ENCODE measurements at places on chromosomes 5 and 9.
A peak's percentile ranks its signal among the peaks of the same experiment; 100 is the strongest.

- no peaks in the 10 kb centered on the region for H3K36me3 ChIP-seq
- DNase-seq: no peak
- H3K27me3 ChIP-seq: no peaks in the 10 kb centered on the region
- no peaks in the 10 kb centered on the region for H3K4me1 ChIP-seq
- H3K4me3 ChIP-seq: no peak overlapping the region
- H3K27ac ChIP-seq: no peak overlapping the region
These were observed 131.0 kb upstream of the BRINP1 start for GRCh38 chr9:119500072-119500771.

GRCh38 chr5:108720391-108720790 lies 27.3 kb upstream of the FER start:
- no peak overlapping the region for H3K27ac ChIP-seq
- H3K36me3 ChIP-seq: no peaks in the 10 kb centered on the region
- no peak for DNase-seq
- no peak overlapping the region for H3K4me3 ChIP-seq
- H3K27me3 ChIP-seq: no peaks in the 10 kb centered on the region
- no peaks in the 10 kb centered on the region for H3K4me1 ChIP-seq

DNA sequence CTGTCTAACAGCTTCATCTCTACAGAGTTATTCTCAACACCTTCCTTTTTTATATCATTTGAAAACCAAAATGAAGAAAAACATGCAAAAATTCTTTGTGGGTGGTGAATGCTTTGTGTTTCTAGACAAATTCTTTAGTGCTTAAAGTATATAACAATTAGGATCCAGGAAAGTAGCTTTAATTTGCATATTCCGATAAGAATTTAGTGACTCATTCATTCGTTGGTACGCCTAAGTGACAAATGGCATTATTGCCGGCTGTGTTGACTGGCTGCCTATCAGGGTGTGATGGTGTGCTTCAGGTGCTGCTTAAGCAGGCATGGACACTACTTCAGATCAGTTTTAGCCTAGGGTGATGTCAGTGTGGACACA lies 35.2 kb downstream of the LMNB1 start:
- H3K36me3 ChIP-seq: peaks cover 6% of the 10 kb centered on the region
- peaks cover 15% of the 10 kb centered on the region for H3K4me1 ChIP-seq
- no peak for DNase-seq

GRCh38 chr9:132288966-132289365 lies 65.8 kb downstream of the SETX start:
- peaks cover 91% of the 10 kb centered on the region for H3K36me3 ChIP-seq
- no peak overlapping the region for H3K27ac ChIP-seq
- no peak for DNase-seq
- no peak overlapping the region for H3K4me3 ChIP-seq
- peaks cover 11% of the 10 kb centered on the region for H3K4me1 ChIP-seq
- H3K27me3 ChIP-seq: no peaks in the 10 kb centered on the region

DNA sequence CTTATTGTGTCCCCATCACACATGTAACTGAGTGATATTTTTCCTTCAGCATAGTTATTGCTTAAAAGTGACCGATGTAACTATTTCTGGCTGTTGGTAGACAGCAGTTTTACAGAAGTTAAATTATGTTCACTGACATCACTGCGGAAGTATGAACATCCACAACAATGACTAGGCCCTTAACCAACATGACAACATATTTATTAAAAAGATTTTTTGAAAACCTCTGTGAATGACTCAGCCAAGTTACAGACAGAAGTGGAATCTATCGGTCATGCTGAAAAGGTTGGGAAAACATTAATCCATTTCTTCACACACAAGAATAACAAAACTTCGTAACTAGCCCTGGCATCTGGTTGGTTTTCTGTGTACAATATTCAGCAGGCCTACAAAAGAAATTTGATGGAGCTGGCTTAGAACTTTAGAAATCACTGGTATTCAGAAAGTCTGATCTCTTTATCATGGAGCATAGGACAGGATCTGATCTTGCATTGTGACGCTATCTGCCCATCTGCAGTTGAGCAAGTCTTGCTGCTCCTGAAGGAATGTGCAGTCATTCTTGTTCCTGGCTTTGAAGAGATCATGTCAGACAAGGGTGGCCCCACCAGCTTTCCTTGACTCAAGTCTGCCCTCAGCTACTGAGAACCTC lies 6.5 kb downstream of the GLIS3 start:
- peak overlapping the region; percentile 32 for H3K27ac ChIP-seq
- no peaks in the 10 kb centered on the region for H3K36me3 ChIP-seq
- H3K4me3 ChIP-seq: no peak overlapping the region
- H3K4me1 ChIP-seq: peaks cover 5% of the 10 kb centered on the region

GRCh38 chr9:130421802-130422276 lies 22.9 kb upstream of the ASS1 start:
- peaks cover 4% of the 10 kb centered on the region for H3K4me1 ChIP-seq
- DNase-seq: no peak
- no peak overlapping the region for H3K4me3 ChIP-seq
- no peaks in the 10 kb centered on the region for H3K36me3 ChIP-seq
- H3K27me3 ChIP-seq: no peaks in the 10 kb centered on the region
- H3K27ac ChIP-seq: no peak overlapping the region

GRCh38 chr5:79023348-79023747 lies 38.2 kb upstream of the ARSB start:
- no peak overlapping the region for H3K27ac ChIP-seq
- DNase-seq: no peak
- H3K27me3 ChIP-seq: peaks cover 5% of the 10 kb centered on the region

- no peaks in the 10 kb centered on the region for H3K36me3 ChIP-seq
- H3K27me3 ChIP-seq: no peaks in the 10 kb centered on the region
- DNase-seq: no peak
- no peak overlapping the region for H3K27ac ChIP-seq
These were observed 6.9 kb upstream of the GLIS3 start for GRCh38 chr9:4306777-4307121.

DNA sequence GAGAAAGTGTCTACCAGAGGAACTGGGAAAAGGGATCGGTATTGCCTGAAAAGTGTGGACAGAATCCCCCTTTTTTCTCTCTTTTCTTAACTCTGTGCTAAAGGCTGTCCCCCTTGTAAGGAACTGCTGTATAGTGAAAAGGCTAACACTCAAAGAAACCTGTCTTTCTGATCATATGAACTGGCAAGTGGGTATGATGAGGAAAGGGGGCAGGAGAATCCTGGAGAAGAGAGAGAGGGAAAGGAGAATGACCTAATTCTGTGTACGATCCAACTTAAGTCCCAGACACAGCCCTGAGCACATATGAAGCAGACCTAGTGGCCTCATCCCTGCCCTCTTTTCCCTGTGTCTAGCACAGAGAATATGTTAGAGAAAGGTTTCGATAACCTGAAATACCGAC lies 967 bp downstream of the ANKRD31 start:
- H3K4me3 ChIP-seq: no peak overlapping the region
- H3K27ac ChIP-seq: no peak overlapping the region
- no peaks in the 10 kb centered on the region for H3K27me3 ChIP-seq
- H3K36me3 ChIP-seq: no peaks in the 10 kb centered on the region

DNA sequence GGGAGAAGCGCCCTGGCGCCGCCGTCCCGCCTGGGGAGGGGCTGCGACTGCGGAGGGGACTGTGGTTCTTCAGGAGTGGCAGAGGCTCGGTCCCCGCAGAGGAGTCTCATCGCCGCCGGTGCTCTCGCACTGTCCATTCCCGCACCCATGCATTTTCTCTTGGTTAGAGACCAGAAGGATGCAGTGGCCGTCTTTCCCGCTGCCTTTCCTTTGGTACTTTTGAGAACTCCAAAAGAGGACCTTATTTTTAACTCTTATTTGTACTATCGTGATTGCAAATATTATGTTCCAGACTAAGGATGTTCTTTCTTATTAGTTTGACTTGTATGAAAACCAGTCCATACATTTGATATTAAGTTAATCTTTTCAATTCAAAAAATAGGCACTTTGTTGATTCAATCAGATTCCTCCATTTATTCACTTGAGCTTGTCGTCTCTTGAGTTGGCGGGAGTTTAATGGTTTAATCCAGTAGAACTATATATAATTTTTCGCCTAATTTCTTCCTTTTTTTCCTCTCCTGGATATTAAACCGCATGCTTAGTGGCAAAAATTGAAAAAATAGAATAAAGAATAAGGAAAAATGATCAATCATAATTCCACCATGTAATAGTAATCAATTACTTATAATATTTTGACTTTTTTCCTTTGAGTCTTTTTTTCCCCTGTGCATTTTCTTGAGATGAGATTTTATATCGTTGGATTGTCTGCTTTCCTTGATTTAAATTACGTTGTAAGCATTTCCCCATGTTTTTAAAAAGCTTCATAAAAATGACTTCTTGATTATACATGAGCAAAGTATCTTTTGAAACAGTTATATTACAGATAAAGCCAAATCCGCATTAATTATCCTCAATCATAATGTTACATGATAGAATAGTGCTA lies 861 bp downstream of the ZFYVE16 start:
- H3K27me3 ChIP-seq: no peaks in the 10 kb centered on the region
- no peaks in the 10 kb centered on the region for H3K36me3 ChIP-seq
- H3K4me1 ChIP-seq: peaks cover 29% of the 10 kb centered on the region
- peak overlapping the region; percentile 97 for H3K27ac ChIP-seq
- DNase-seq: peak; percentile 73

- H3K4me3 ChIP-seq: no peak overlapping the region
- H3K4me1 ChIP-seq: no peaks in the 10 kb centered on the region
- no peak overlapping the region for H3K27ac ChIP-seq
- no peak for DNase-seq
These were observed 203.4 kb upstream of the PRR16 start for GRCh38 chr5:120260651-120261050.

DNA sequence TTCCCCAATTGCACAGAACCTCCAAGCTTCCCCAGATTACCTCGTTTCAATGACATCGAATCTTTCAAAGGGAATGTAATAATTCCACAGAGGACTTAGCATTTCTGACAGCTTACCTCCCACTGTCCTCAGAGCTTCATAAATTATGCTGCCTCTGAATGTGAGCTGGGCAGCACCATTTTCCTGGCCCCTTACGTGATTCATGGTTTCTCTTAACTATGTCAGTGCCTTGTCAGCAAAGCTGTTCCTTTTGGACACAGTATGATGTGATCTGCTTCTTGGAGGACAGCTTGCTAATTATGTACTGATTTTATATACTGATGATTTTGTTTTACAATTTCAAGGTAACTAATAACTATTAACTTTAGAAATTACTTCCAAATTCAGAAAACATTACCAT lies 27.7 kb upstream of the SSBP2 start:
- H3K4me1 ChIP-seq: peaks cover 21% of the 10 kb centered on the region
- peak overlapping the region; percentile 81 for H3K27ac ChIP-seq

GRCh38 chr5:138111937-138112336 lies 27.3 kb downstream of the NME5 start:
- peaks cover 4% of the 10 kb centered on the region for H3K27me3 ChIP-seq
- H3K4me1 ChIP-seq: no peaks in the 10 kb centered on the region
- H3K4me3 ChIP-seq: no peak overlapping the region
- H3K27ac ChIP-seq: no peak overlapping the region
- DNase-seq: no peak

DNA sequence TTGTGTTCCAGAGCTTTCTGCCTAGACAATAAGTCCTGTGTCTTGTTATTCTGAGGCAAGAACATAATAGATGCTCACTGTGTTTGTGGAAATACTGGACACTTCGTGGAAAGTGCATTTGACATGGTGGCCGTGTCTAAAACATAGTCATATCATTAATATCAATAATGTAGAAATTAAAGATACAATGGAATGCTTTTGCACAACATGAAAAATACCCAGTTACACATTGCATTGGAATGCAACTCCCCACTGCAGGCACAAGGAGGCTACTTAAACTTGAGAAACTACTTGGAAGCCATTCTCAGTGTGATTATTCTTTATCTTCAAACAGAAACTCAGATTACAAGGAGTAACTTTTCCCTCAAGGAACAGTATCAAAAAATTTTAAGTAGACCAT lies 145.3 kb upstream of the ZNF462 start:
- H3K4me1 ChIP-seq: no peaks in the 10 kb centered on the region
- H3K27me3 ChIP-seq: no peaks in the 10 kb centered on the region
- no peaks in the 10 kb centered on the region for H3K36me3 ChIP-seq
- H3K4me3 ChIP-seq: no peak overlapping the region

- H3K4me3 ChIP-seq: no peak overlapping the region
- peaks cover 42% of the 10 kb centered on the region for H3K4me1 ChIP-seq
- H3K36me3 ChIP-seq: no peaks in the 10 kb centered on the region
- no peaks in the 10 kb centered on the region for H3K27me3 ChIP-seq
These were observed 1.0 kb upstream of the FAM13B start for GRCh38 chr5:138033907-138034306.

- H3K27me3 ChIP-seq: no peaks in the 10 kb centered on the region
- H3K36me3 ChIP-seq: no peaks in the 10 kb centered on the region
- no peak for DNase-seq
- H3K4me1 ChIP-seq: no peaks in the 10 kb centered on the region
- H3K27ac ChIP-seq: no peak overlapping the region
- H3K4me3 ChIP-seq: no peak overlapping the region
These were observed 109.8 kb downstream of the HMHB1 start for GRCh38 chr5:143921525-143922311.

- no peak for DNase-seq
- no peaks in the 10 kb centered on the region for H3K4me1 ChIP-seq
- no peaks in the 10 kb centered on the region for H3K36me3 ChIP-seq
- no peaks in the 10 kb centered on the region for H3K27me3 ChIP-seq
- H3K27ac ChIP-seq: no peak overlapping the region
These were observed 433.9 kb upstream of the ZNF608 start for GRCh38 chr5:125180231-125180829.

DNA sequence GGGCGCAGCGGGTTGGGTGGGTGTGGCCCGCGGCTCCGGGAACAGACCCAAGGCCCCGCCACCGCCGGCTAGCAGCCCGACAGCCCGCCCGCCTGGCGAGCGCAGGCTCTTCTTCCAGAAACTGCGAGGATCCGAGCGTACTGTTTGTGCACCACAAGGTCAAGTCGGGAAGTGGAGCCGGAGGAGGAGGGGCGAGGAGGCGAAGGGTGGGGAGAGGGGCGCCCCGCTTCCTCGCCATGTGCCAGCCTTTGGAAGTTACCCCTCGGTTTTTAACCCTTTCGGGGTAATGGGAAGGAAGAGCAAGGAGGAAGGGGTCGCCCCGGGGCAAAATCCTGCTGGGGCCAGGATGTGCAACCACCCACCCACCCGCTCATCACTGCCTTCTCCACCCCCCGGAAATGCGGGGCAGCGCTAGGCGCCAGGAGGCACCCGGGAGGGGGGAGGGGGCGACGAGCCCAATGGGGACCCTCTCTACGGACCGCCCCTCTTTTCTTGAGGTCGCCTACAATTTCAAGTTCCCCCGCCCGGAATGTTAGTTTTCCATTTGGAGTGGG lies 1.1 kb upstream of the JADE2 start:
- H3K27me3 ChIP-seq: no peaks in the 10 kb centered on the region
- H3K4me3 ChIP-seq: peak overlapping the region; percentile 98
- H3K36me3 ChIP-seq: no peaks in the 10 kb centered on the region
- H3K27ac ChIP-seq: peak overlapping the region; percentile 99
- DNase-seq: peak; percentile 90

All from lower lobe of right lung (tissue), 2 donors.